HFFc6 (cell line): ENCODE measurements at places on chromosomes 6 and 20.

GRCh38 chr6:123661105-123661891, 24.5 kb upstream of the TRDN start:
- no peak overlapping the region for H3K27ac ChIP-seq
- DNase-seq = no peak
- no peaks in the 10 kb centered on the region for H3K27me3 ChIP-seq
- H3K4me1 ChIP-seq = no peaks in the 10 kb centered on the region; the same call in 1 of the 2 replicates
- H3K4me3 ChIP-seq = no peak overlapping the region
- no peaks in the 10 kb centered on the region for H3K36me3 ChIP-seq

DNA sequence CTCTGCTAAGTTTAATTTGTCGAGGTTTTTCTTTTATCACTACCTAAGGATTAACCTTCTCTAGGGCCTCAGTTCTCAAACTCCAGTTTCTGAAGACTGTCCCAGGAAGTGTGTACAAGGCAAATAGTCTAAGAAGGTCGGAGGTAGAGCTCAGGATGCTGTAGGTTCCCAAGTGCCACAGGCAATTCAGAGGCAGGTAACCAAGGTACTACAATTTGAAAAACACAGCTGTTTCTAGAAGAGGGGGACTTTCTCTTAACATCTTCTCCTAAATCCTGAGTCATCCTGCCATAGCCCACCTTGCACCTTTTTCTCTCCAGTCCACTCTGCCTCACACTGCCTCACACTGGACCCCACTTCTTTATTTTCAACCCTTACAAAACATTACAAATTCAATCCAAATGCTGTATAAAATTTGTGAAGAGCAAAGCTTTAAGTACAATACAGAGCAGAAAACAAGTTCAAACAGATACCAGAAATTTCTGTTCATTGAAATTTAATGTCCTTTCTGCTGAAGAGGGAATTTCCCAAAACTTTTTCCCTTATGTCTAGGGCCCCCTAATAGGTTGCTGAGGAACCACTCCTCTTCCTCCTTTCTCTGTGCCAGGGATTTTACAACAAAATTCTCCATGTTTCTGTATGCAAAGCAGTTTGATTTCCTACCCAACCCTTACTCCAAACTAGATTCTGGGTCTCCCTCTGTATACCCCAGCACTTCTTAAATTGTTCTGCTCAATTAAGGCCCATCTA, 43.0 kb downstream of the FRK start:
- H3K27me3 ChIP-seq = no peaks in the 10 kb centered on the region; the same call in 1 of the 2 replicates
- H3K4me1 ChIP-seq = peaks cover 35% of the 10 kb centered on the region
- H3K27ac ChIP-seq = no peak overlapping the region
- DNase-seq = no peak
- no peaks in the 10 kb centered on the region for H3K36me3 ChIP-seq

DNA sequence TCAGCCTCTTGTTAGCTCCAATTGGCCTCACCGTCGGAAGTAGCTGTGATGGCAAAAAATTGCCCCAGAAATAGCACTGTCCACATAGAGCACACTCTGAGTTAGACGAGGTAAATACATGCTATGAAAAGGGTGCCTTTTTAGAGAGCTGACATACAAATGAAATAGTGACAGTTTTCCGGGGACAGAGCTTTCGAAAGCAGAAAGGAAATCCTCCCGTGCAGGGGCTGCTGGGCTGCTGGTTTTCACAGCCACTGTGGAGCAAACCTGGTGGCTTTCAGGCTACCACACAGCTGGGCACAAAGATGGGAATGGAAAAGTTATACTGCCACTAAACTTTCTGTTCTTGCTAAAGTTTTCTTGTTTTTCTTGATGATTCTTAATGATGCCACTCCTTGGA, 8.3 kb downstream of the SLPI start:
- peaks cover 5% of the 10 kb centered on the region for H3K27me3 ChIP-seq
- no peak overlapping the region for H3K27ac ChIP-seq
- H3K36me3 ChIP-seq = no peaks in the 10 kb centered on the region
- no peak for DNase-seq

- no peak for DNase-seq
- H3K27ac ChIP-seq = no peak overlapping the region
- H3K36me3 ChIP-seq = no peaks in the 10 kb centered on the region
- H3K27me3 ChIP-seq = peaks cover 45% of the 10 kb centered on the region
- no peaks in the 10 kb centered on the region for H3K4me1 ChIP-seq
These were observed 11.2 kb upstream of the PCMTD2 start for GRCh38 chr20:64244281-64244805.

DNA sequence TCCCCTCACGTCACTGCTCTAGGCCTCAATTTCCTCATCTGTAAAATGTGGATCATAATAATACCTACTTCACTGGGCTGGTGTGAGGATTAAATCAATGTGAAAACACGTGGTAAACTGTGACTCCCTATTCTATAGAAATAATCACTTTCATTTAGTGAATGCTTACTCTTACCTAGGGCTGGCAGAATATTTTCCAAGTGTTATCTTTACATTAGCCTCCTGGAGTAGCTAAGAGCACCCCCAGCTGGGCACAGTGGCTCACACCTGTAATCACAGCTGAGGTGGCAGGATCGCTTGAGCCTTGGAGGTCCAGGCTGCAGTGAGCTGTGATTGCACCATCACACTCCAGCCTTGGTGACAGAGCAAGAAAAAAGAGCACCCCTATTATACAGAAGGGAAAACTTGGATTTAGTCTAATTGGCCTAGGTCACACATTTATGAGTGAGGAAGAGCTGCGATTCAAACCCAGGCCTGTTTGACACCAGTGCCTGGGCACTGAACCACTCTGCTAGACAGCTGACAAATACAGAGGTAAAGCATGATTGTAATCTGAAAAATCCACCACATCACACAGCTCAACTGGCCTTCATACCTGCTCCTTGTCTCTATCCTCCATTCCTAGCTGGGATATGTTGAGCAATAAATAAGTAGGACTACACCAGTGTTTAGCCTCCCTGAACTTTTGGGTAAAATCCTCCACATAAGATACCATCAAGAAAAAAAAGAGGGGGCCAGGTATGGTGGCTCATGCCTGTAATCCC, 1.4 kb upstream of the SNTA1 start:
- peak overlapping the region; percentile 17; the same call in 1 of the 2 replicates for H3K27ac ChIP-seq
- DNase-seq = no peak
- peaks cover 2% of the 10 kb centered on the region; the same call in 1 of the 2 replicates for H3K27me3 ChIP-seq
- H3K36me3 ChIP-seq = no peaks in the 10 kb centered on the region
- H3K4me3 ChIP-seq = peak overlapping the region; percentile 88
- H3K4me1 ChIP-seq = peaks cover 21% of the 10 kb centered on the region

DNA sequence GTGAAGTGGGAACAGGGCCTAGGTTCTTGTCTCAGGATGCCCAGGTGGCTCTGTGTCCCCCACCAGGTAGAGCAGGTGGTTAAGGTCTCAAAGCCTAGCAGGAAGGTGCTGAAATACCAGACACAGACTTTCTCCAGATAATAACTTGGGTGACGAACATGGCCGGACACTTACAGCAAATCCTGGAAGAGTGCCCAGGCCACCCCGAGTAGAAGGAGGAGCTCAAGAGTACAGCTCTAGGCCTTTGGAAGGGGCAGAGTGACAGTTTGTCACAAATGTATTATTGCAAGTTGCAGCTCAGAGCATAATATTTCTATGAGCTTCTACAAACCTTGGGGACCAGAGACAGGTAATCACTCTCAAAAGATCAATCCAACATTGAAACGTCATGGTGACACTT, 251.6 kb upstream of the SOX4 start:
- no peak for DNase-seq
- no peak overlapping the region for H3K4me3 ChIP-seq
- H3K27me3 ChIP-seq = peaks cover 4% of the 10 kb centered on the region
- H3K27ac ChIP-seq = no peak overlapping the region
- H3K36me3 ChIP-seq = no peaks in the 10 kb centered on the region
- peaks cover 6% of the 10 kb centered on the region; the same call in 1 of the 2 replicates for H3K4me1 ChIP-seq

GRCh38 chr20:16462711-16463110, 110.5 kb downstream of the KIF16B start:
- H3K36me3 ChIP-seq = no peaks in the 10 kb centered on the region
- DNase-seq = no peak
- H3K4me3 ChIP-seq = no peak overlapping the region
- H3K4me1 ChIP-seq = no peaks in the 10 kb centered on the region; the same call in 1 of the 2 replicates

DNA sequence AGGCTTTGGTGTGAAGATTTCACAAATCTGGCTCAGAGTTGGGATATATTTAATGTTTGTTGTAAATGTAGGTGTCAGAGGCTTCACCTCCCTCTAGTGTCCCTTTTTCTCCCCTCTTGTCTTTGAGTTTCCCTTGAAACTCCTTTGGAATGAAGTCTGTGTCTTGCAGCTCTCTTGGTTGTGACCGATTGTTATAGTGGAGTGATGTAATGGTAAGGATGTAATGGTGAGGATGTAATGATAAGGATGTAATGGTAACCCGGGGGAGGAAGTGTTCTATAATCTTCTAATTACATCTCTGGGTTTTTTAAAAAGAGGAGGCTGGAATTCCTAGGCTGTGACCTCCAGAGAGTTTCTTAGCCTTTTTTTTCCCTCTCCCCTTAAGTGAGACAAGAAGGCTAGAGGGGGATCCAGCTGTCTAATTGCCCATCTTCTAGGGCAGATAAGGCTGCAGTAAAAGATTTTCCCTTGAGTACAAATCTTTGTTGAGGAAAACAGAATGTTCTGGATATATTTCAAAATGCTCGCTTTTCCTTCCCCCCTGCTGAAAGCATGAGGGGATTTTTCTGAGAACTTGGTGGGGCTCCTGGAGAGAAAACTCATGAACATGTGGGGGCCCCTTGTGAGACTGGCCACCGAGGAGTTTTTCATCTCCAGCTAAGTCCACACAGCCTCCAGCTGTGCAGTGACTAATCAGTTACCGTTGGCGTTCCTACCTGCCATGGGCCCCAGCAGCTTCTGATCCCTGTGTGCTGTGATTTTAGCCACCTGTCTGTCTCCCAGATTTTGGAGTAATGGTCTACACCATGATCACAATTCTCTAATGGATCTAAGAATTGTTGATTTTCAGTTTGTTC, 156.7 kb upstream of the PMEPA1 start:
- no peaks in the 10 kb centered on the region for H3K36me3 ChIP-seq
- no peak overlapping the region for H3K27ac ChIP-seq
- H3K4me3 ChIP-seq = no peak overlapping the region
- peaks cover 35% of the 10 kb centered on the region for H3K27me3 ChIP-seq

- no peak overlapping the region; the same call in 1 of the 2 replicates for H3K4me3 ChIP-seq
- H3K27me3 ChIP-seq = peaks cover 19% of the 10 kb centered on the region
- peaks cover 65% of the 10 kb centered on the region for H3K36me3 ChIP-seq
- peak overlapping the region; percentile 73 for H3K27ac ChIP-seq
- peaks cover 57% of the 10 kb centered on the region for H3K4me1 ChIP-seq
These were observed 13.7 kb downstream of the SRSF3 start for GRCh38 chr6:36607683-36608386.

GRCh38 chr6:13473768-13474165, 13.6 kb downstream of the GFOD1 start:
- 0 out of 2 replicates have a peak, but pooled peaks cover 4% of the 10 kb centered on the region for H3K4me1 ChIP-seq
- H3K4me3 ChIP-seq = no peak overlapping the region
- peaks cover 2% of the 10 kb centered on the region; the same call in 1 of the 2 replicates for H3K27me3 ChIP-seq

DNA sequence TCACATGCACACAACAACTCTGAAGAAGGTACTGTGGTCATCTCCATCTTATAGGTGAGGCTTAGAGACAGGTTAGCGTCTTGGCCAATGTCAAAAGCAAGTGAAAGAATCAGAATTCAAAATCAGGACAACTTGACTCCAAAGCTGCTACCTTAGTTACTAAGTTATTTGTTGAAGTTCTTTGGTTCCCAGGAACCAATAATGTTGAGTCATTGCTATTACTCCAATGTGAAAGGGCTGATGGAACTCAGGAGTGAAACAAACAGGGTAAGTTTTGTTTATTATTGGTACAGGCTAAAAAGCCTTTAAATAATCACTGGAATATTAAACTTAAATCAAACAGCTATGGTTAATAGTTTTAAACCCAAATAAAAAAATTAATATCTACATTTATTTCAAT, 111.1 kb downstream of the PDSS2 start:
- H3K4me3 ChIP-seq = no peak overlapping the region
- H3K4me1 ChIP-seq = peaks cover 9% of the 10 kb centered on the region
- no peaks in the 10 kb centered on the region for H3K36me3 ChIP-seq
- H3K27ac ChIP-seq = peak overlapping the region; percentile 43

DNA sequence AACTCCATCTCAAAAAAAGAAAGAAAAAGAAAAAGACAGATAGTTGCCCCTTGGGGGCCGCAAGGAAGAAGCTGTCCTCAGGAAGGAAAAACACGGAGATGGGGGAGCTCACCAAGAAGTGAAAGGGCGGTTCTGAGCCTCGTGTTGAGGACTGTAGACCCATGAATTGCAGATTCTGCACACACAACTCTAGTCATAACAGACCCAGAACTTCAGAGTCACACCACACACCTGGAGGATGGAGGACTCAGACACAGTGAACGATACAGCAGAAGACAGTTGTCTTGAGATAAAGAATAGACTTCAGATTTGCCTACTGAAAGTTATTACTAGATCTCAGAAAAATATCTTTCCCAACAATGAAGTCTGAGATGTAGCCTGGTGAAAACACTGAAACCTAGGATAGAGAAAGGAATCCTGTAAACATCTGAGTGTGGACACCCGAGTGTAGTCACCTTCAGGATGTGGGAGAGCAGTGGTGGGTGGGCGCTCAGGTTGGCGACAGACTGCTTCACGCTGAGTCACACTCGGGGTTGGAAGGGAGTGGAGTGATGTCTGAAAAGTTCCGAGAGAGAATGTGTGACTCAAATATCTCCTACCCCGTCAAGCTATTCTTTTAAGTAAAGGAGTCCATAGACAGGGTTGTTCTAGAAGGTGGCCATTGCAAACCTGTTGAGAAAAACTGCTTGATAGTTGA, 88.1 kb downstream of the MAP3K4 start:
- H3K36me3 ChIP-seq = peaks cover under 1% of the 10 kb centered on the region; the same call in 1 of the 2 replicates
- peak overlapping the region; percentile 49 for H3K4me3 ChIP-seq
- H3K27ac ChIP-seq = peak overlapping the region; percentile 76

GRCh38 chr20:24877652-24878051, 71.4 kb upstream of the CST7 start:
- no peaks in the 10 kb centered on the region for H3K36me3 ChIP-seq
- no peak overlapping the region for H3K27ac ChIP-seq
- H3K4me3 ChIP-seq = no peak overlapping the region
- H3K27me3 ChIP-seq = peaks cover 27% of the 10 kb centered on the region
- H3K4me1 ChIP-seq = no peaks in the 10 kb centered on the region

DNA sequence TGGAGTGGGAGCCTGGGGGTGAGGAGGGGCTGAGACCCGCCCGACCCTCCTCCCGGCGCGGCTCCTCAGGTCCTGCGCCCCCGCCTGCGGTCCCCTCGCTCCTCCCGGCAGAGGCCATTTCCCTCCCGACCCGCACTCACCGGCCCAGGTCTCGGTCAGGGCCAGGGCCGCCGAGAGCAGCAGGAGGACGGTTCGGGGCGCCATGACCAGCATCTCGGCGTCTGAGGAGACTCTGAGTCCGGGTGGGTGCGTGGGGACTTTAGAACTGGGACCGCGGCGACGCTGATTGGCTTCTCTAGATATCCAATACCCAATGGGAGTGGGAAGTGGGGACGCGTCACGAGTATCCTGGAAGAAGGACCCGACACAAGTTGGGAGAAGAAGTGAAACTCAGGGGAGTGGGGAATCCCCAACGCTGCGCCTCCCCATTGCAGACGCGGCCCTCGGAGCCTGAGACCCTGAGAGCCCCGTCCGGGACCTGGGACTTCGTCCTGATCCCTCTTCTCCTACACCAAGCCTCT, at the start of gene HLA-B:
Gene HLA-B (minus strand): TSS at position 234 of the 521 bp plus-strand sequence. CDS start 21 bp downstream, at position 213.
- peaks cover 31% of the 10 kb centered on the region for H3K27me3 ChIP-seq
- H3K4me1 ChIP-seq = peaks cover 6% of the 10 kb centered on the region; the same call in 1 of the 2 replicates
- peak within 1 kb of the TSS; percentile 80 for H3K4me3 ChIP-seq
- peak within 1 kb of the TSS; percentile 51; the same call in 1 of the 2 replicates for H3K27ac ChIP-seq

GRCh38 chr6:4794140-4794707, 18.0 kb downstream of the CDYL start:
- H3K27me3 ChIP-seq = no peaks in the 10 kb centered on the region
- H3K4me3 ChIP-seq = no peak overlapping the region
- DNase-seq = no peak
- H3K36me3 ChIP-seq = peaks cover 5% of the 10 kb centered on the region; the same call in 1 of the 2 replicates
